ENCODE measurements at places on chromosomes 11 and 22.

DNA sequence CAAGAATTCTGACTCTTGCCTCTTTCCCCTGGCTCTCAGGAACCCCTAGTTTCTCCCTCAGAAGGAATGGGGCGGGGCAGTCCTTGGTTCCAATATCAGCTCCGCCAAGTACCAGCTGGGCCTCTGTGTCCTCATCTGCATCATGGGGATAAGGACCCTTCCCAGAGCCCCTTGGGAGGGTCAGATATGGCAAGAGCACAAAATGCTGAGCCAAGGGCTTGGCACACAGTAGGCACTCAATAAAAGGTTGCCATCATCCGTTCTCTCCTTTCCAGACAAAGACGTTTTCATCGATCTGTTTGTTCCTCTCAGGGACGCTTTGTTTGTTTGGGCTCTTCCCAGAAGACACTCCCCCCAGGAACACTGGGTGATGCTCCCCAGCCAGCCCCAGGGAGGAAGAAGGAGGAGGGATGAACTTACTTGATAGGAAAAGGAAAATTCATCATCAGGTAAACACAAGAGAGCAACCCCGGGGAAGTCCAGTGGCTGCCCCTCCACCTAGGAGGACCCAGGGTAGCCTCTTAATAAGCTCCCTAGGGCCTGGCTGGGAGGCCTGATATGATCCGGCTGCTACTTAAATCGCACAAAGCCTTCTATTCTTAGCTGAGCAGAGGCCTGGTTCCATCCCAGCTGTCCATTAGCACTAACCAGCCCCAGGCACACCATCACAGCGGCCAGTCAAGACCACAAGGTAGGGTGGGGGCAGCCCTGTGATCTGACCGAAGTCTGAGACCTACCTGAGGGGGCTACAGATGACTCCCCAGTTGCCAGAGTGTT, 19.6 kb downstream of the GDPD5 start:
- DNase-seq: no peak

GRCh38 chr11:34495724-34496377, 17.7 kb downstream of the ELF5 start:
- no peak for DNase-seq

GRCh38 chr11:43845816-43846215, 34.8 kb upstream of the ALKBH3 start:
- no peak for DNase-seq

DNA sequence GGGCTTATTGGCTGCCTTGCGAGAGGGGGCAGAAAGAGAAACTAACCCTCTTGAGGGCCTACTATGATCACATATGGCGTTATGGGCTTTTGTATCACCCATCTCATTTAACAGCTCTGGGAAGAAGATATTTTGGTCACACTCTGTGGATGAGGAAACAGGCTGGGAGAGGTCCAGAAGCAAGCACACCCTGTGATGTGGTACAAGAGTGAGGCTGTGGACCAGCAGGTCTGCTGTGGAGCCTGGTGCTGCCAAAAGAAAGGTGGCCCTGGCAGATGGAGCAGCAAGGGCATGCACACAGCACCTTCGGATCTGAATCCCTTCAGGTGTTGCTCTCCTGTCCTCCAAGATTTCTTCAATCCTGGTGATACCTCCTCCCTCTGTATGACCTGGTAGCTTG, 64.1 kb downstream of the KCNC1 start:
- no peak for DNase-seq

All from CD8-positive, alpha-beta memory T cell (primary cell).